ENCODE measurements at places on chromosomes 1 and 21. TPM values are rescaled to one million over a fixed set of nuclear protein-coding genes. Genes with fewer than 3 reads are reported as not detected.

DNA sequence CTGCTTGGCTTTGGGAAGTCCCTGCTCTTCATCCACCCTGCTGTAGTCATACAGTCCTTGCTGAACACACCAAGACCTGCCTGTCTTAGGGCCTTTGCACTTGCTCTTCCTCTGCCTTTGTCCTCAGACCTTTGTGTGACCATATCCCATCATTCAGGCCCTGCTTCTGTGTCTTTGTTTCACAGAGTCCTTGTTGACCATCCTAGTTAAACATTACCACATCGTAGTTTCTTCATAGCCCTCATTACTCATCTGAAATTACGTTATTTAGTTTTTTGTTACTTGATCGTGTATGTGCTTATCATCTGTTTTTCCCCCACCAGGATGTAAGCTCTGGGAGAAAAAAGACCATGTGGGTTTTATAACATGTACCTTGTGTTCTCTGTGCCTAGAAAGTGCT lies 18.3 kb upstream of the SPRR5 start:
- no peak for DNase-seq

- DNase-seq = no peak
These were observed 129.8 kb downstream of the CNIH3 start for GRCh38 chr1:224745924-224746323.

DNA sequence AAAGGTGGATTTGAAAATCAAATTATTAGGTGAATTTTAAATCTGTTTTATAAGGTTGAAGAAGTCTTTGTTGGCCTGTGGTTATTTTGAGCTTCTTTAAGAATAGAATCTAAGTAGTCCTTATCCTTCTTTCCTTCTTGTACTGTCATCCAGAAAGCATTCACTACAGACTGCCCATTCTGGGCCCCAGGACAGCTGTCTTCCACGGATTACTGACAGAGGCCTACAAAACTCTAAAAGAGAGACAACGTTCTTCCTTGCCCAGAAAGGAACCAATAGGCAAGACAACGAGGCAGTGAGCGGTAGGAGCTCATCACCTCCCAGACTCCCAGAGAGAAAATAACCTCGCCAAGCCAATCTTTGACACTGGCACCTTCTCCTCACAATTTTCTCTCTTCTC lies 24.4 kb upstream of the PIGC start:
- DNase-seq = no peak

- no peak for DNase-seq
These were observed 994.9 kb downstream of the ADGRL2 start for GRCh38 chr1:82795508-82796149.

- no peak for DNase-seq
These were observed 71.5 kb upstream of the ACTL8 start for GRCh38 chr1:17683598-17683997.

DNA sequence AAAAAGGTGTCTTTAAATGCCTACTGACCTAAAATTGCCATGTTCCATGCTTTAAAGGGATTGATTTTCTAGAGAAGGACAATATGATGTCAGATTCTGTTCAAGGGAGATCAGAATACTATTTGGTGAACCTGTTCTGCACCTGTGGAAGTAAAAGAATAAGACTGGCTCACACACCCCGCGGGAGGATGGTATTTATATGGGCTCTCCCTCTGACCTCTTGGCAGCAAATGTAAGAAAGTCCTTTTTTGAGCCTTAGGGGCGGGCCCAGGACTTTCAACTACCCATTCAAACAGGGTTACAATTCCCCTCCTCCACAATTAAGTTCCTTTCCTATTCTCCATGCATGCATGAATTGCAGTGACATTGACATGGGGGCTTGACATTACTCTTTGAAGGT lies 42.1 kb downstream of the WASF2 start:
- DNase-seq = no peak

DNA sequence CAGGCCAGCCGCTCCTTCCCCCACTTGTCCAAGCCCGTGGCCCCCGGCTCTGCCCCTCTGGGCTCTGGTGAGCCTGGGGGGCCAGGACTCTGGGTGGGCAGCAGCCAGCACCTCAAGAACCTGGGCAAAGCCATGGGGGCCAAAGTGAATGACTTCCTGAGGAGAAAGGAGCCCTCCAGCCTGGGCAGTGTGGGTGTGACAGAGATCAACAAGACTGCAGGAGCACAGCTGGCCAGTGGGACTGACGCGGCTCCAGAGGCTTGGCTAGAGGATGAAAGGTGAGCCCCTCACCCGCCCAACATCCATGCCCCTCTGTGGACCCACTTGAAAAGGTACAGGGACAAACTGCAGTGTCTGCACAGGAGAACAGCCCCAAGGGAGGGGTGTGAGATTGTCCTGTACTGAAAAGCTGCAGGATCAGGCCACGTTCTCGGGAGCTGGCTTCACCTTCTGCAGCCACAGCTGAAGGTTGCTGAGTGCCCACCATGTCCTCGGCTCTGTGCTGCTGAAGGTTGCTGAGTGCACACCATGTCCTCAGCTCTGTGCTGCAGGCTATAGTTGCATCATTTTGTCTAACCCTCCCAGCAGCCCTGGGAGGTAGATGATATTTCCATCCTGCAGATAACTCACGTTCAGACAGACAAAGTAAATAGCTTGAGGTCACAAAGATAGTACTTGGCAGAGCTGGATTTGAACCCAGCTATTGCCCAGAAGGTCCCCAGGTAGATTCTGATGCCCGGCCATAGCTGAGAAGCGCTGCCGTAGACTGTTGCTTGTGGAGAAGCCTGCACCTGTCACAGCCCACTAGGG lies 618 bp downstream of the C1orf226 start:
- no peak for DNase-seq

DNA sequence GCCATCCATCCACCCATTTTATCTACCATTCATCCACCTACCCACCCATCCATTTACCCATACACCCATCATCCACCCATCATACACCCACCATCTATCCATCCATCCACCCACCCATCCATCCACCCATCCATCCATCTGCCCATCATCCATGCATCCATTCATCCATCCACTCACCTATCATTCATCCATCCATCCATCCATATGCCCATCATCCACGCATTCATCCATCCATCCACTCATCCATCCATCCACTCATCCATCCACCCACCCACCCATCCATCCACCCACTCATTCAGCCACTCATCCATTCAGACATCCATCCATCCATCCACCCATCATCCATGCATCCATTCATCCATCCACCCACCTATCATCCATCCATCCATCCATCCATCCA lies 31.9 kb upstream of the UTS2 start:
- DNase-seq = no peak

DNA sequence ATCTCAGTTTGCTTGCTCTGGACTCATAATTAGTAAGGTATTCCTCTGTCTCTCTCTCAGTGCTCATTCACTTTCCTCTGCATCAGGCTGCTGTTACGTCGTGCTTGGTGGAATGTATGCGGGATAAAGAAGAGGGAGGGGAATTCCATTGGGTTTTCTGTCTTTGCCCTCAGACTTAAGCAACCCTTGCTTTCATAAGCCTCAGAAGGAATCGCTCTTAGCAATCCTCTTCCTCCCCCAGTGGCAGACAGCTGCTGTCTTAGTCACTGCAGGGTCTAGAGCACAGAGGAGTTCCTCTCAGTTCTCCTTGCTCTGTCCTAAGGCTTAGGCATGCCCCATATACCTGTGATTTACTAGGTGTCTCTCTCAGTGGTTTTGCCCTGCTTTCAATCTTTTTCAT lies 19.1 kb upstream of the NTMT2 start:
- DNase-seq = no peak

GRCh38 chr1:66443793-66444192 lies 90.2 kb upstream of the SGIP1 start:
- no peak for DNase-seq

GRCh38 chr21:38269576-38269936 lies 12.8 kb downstream of the KCNJ15 start:
- no peak for DNase-seq

Gene TGFBR3
- 0.98 TPM for total RNA-seq

Gene LRRC53
- 0.42 TPM for total RNA-seq

Gene PRELP
- not detected for total RNA-seq

Gene LCK
- total RNA-seq = 0.37 TPM

Gene NEK2
- total RNA-seq = 3.4 TPM
